ENCODE measurements at places on chromosomes 6 and 20. TPM values are rescaled to one million over a fixed set of nuclear protein-coding genes. Genes with fewer than 3 reads are reported as not detected.

Gene POLR3F
- total RNA-seq: 31.7 TPM

Gene ID4
- total RNA-seq: not detected

Gene C6orf58
- not detected for total RNA-seq

Gene TMEM217
- total RNA-seq: 0.22 TPM

Gene ACTL10
- 9.2 TPM for total RNA-seq

Gene ENPP3
- total RNA-seq: not detected

Gene JPH2
- not detected for total RNA-seq

Gene CCDC170
- total RNA-seq: not detected

Gene DUSP15
- not detected for total RNA-seq

Gene TRERF1
- 30.2 TPM for total RNA-seq

Gene DCDC2
- total RNA-seq: 0.11 TPM

DNA sequence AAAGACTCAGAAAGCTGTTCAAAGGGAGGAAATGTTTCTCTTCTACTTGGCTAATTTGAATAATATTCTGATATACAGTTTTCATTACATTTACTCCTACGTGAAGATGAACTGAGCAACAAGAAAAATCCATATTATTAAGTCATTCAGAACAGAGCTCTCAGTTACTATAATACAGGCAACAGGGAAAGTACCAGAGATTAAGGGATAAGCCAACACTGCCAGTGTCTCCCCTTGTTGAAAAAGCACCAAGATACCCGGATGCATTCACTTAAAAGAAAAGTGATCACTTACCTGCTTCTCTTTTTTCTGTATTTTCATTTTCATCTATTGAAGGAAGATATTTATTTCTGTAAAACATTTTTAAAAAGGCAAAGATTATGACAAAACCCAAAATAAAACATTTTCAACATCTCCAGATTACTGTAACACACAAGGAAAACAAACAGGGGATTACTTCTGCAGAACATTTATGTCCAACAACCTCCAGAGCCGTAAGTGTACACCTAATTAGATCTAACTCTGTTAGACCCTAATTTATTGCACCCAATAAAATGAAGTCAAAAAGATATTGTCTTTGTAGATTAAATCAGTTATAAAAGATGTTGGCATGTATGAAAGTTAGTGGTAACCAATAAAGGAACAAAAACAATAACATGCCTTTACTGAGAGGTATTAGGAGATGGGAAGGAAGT lies 67.0 kb downstream of the CHD6 start:
- no peak for DNase-seq

- DNase-seq: no peak
These were observed 4.2 kb downstream of the FOXS1 start for GRCh38 chr20:31840906-31841816.

GRCh38 chr20:40481743-40482458 lies 207.1 kb downstream of the MAFB start:
- DNase-seq: no peak

DNA sequence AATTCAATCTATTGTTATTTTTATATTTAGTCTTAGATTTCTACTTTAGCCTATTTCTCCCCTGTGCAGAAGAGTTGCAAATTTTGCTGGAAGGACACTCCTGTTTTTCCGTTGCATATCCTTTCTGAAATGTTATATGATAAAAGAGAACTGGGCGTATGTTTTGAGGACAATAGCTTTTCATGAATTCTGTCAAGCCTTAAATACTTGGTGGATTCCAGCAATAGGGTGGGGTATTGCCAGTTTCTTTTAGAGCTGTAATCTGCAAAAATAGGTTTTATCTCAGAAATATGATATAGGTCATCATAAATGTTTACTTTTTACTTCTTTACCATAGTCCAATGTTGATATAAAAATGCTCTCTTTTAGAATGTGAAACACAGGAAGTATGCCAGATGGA lies 42.0 kb downstream of the VTA1 start:
- DNase-seq: no peak

DNA sequence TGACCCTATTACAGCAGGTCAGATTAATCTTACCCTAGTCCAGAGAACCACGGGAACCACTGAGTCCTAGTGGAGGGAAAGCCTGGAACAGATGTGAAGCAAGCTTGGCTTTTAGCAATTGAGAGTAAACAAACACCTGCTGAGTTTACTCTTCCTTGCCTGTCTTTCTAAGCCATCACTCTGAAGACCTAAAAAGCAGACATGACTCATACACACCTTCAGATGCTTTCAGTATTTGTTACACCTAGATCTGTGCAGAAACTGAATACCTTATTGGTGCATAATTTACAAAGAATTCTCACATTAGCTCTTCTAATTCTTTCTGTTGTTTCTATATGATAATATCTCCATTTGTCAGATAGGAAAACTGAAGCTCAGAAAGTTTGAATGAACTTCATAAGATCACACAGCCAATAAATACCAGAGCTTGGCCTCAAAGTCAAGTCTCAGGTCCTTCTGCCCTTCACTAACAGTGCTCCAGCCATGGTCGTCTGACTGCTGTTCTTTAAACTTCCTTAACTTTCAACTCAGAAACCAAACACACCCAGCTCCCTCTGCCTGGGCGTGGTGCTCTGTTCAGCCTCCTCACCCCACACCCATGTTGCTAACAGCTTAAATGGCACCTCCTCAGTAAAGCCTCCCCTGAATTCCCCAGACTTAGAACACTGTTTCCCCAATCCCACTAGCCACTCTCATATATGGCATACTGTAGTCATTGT lies 8.6 kb upstream of the GABBR1 start:
- no peak for DNase-seq

DNA sequence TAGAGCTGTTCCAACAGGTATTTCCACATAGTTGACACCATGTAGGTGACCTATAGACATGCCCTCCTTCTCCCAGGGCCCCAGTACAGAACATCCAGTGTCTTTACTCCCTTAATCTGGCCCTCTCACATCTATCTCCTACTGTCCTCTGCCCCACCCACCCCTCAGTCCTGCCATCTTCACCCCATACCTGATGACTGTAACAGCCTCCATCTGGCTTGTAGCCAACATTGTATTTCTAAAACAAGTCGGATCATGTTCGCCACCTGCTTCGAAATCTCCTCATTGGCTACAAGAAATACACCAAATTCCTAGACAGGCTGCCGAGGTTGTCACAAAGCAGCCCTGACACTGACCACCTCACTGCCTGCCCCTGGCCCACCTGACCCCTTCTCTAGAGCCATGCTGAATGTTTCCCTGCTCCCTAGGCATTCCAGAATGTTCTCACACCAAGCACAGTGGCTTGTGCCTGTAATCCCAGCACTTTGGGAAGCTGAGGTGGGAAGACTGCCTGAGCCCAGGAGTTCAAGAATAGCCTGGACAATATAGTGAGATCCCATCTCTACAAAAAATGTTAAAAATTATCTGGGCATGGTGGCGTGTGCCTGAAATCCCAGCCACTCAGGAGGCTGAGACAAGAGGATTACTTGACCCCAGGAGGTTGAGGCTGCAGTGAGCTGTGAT lies 6.0 kb downstream of the ZC3H12D start:
- DNase-seq: no peak

- peak; percentile 57 for DNase-seq
These were observed 50.7 kb upstream of the SIRPA start for GRCh38 chr20:1844325-1845162.

- no peak for DNase-seq
These were observed 32.3 kb downstream of the CD2AP start for GRCh38 chr6:47509937-47510336.

DNA sequence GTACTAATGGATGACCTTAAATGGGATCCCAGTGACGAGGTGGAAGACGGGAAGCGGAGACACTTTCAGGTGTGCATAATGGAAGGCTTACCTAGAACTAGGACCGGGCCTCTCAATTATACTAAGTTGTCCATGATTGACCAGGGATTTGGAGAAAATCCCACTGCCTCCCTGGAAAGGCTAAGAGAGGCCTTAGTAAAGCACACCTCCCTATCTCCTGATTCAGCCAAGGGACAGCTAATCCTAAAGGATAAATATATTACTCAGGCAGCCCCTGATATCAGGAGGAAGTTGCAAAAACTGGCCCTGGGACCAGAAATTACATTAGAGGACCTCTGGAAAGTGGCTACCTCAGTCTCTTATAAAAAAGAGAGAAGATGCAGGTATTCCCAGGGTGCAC lies 93.2 kb downstream of the JARID2 start:
- DNase-seq: no peak

GRCh38 chr20:40778894-40779496 lies 90.0 kb upstream of the MAFB start:
- DNase-seq: peak; percentile 77

DNA sequence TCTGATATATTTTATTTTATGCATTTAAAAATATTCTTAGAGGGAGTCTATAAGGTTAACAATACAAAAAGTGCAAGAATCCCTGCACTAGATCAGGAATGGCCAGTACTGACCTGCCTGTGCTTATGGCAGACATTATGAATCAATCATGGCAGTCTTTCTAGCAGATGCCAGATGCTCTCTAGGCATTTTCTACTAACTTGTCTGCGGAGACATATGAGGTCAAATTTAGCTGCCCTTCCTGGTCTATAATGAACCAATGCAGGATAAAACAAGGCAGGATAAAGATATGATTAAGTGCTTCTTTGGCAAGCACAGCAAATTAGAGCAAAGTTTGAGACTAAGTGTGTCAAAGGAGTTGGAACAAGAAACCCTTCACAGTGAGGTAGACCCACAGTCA lies 46.6 kb upstream of the RNF24 start:
- DNase-seq: no peak

- peak; percentile 43 for DNase-seq
These were observed 2.9 kb downstream of the SOX12 start for GRCh38 chr20:328027-328974.

DNA sequence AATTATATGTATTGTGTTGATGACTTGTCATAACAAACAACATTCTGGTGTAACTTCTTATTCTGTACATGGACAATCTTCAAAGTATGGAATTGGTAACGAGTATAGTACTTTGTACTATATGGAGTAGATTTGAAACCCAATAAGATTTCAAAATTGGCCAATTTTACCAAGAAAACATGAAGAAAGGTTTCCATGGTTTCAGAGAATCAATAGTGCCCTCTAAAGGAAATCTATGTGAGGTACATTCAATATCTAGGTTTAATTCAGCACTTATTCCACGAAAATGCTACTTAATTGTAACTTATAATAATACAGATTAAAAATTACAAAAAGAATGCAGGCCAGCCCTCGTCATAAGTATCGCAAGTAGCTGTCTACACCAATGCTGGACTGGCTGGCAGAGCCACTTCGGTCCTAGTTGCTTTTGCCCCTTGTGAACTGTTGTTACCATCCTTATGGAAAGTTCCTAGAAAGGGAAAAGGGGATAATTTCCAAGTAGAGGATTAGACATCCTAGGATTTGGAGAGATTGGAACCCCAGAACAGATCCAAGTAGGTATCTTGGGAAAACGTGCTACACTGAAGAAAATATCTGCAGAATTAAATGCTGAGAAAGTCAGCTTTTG lies 70.9 kb downstream of the LCA5 start:
- peak; percentile 69 for DNase-seq

GRCh38 chr6:45076217-45076930 lies 251.8 kb upstream of the RUNX2 start:
- no peak for DNase-seq

DNA sequence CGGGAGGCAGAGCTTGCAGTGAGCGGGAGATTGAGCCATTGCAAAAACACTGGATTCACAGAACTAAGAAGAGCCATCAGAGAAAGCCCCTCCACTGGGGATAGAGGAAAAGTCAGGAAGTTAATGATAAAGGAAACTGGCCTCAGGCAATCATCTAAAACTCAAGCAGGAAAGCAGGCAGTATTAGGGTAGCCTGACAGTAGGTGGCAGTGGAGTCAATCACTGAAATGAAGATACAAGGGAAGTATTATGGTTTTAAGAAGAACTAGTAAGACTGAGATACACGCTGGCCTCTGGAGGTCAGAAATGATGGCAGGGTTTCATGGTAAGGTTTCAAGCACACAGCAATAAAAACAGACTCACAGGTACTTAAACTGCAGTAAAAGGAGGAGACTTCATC lies 578.3 kb downstream of the HACE1 start:
- peak; percentile 45 for DNase-seq

GRCh38 chr20:12511499-12511898 lies 497.3 kb upstream of the SPTLC3 start:
- no peak for DNase-seq

GRCh38 chr6:140107216-140107615 lies 732.8 kb upstream of the CITED2 start:
- DNase-seq: no peak

- DNase-seq: peak; percentile 81
These were observed 179.6 kb downstream of the TAF4 start for GRCh38 chr20:61885759-61886715.

DNA sequence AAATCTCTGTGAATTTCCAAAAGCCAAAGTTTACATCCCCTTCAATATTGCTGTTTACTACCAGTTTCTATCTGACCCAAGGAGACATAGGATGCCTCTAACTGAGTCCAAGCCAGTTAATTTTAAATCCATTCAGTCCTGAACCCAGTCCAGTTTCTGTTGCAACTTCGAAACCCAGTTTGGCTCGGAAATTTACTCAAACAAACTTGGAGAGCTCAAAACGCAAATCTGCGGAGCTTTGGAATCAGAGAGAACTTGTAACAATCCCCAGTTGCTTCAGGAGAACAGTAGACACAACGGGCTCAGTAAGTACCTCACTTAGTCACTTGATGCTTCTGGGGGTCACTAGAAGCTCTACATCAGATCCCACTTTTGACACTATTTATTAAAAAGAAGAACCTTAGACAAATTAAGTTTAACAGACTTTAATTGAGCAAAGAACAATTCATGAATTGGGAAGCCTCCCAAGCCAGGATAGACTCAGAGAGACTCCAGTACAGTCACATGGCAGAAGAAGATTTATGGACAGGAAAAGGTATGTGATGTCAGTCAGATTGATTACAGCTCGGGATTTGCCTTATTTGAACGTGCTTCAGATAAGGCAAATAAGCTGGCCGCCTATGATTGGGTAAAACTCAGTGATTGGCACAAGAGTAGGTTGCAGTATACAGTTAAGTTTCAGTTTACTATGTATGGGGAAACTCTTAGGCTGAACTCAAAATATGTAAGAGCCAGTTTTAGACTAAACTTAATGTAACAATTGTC lies 118.0 kb downstream of the RFPL4B start:
- DNase-seq: no peak

- DNase-seq: no peak
These were observed 23.8 kb downstream of the SLC22A23 start for GRCh38 chr6:3433005-3433404.

DNA sequence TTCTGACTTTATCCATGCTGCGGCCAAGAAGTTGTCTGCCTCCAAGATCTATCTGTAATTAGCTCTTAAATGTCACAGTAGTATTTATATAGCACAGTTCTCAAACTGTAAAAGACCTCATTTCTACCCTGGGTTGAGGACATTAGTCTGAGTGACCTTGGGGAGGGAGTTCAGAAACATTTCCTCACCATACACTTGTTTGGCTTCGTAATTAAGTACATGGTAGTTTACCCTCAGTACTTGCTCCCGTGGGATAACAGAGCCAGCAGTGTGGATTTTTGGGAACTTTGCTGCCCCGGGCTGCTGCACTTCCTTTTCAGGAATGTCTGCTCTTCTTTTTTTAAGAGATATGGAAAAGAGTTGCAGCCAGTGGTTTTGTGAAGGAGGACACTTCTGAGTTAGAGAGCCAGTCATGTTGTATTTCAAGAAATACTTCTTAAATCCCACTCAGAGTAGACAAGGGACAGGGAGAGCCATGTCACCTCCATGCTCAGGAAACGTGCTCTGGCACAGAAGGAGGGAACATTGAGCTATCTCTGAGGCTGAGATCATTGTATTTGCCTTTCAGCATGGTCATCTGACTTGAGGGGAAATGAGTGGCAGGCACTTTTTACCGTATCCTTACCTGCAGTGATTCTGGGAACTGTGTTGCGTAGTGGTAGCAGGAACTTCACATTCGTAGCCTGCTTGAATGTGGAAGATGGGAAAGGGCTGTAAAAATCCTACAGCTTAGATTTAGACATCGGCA lies 33.6 kb downstream of the RPRD1B start:
- no peak for DNase-seq
